ENCODE measurements at places on chromosomes 11 and 22.
A peak's percentile ranks its signal among the peaks of the same experiment; 100 is the strongest.

GRCh38 chr11:103491777-103492176, 382.6 kb downstream of the DYNC2H1 start:
- no peak for DNase-seq

DNA sequence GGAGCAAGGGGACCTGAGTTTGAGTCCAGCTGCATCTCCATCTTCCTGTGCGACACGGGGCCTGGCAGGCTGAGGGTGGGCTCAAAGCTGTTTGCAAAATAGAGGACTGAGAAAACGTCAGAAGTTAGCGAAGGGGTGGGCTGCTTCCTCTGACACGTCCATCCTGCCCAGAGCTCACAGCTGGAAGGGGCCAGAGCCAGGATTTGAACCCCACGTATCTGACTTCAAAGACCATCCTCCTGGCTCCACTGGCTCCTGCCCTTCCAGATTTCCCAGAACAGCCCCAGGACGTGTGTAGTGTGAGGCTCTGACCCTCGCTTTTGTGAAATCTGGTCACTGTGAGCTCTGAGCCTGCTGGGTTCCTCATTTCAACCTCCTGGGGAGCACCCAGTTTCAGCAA, 56.3 kb downstream of the CD82 start:
- DNase-seq: no peak

- peak; percentile 9 for DNase-seq
Measured at GRCh38 chr11:43278193-43278956, 33.4 kb upstream of the API5 start.

- DNase-seq: no peak
Measured at GRCh38 chr11:65096926-65097325, 912 bp downstream of the VPS51 start.

GRCh38 chr22:37095113-37095512, 14.4 kb downstream of the TMPRSS6 start:
- no peak for DNase-seq

DNA sequence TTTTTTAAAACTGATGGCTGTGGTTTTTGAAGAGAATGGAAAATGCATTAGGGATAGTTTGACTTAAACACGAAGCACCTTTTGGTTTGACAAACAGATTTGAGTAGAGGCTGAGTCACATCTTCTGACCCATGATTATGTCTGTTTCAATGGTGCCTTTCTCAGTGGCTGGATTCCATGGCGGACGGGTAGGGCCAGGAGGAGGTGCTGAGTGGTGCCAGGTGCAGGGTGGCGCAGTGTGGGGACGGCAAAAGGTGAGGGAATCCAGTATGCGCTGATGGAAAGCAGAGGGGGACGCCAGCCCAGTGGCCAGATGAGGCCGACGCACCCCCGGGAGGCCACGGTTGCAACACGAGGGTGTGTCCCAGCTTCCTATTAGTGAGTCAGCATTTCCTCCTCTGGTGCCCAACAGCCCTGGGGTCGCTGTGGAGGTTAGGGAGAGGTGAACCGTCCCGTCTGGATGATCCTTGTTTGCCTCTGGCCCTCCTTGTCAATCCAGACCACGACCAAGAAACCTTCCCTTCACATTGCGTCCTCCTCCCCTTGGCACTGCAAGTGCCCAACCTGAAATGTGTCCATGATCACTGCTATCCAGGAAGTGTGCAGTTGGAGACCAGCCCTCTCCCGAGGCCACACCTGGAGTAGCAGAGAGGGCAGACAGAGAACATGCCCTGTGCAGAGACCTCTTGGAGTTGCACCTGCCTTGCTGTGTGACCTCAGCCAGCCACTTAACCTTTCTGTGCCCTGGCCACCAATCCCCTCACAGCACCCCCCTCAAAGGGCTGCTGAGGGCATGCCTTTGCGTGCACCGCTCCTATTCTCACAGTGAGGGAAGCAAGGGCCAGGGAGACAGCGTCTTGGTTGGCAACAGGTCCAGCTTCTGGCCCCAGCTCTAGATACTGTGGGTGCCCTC, 32.5 kb upstream of the ATXN10 start:
- peak; percentile 46 for DNase-seq

DNA sequence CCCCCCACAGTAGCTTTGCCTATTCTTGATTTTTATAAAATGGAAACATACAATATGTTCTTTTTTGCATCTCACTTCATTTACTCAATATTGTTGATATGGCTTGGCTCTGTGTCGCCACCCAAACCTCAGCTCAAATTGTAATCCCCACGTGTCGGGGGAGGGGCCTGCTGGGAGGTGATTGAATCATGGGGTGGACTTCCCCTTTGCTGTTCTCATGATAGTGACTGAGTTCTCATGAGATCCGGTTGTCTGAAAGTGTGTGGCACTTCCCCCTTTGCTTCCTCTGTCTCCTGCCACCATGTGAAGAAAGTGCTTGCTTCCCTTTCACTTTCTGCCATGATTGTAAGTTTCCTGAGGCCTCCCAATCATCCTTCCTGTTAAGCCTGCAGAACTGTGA, 431.3 kb downstream of the MN1 start:
- DNase-seq: no peak

DNA sequence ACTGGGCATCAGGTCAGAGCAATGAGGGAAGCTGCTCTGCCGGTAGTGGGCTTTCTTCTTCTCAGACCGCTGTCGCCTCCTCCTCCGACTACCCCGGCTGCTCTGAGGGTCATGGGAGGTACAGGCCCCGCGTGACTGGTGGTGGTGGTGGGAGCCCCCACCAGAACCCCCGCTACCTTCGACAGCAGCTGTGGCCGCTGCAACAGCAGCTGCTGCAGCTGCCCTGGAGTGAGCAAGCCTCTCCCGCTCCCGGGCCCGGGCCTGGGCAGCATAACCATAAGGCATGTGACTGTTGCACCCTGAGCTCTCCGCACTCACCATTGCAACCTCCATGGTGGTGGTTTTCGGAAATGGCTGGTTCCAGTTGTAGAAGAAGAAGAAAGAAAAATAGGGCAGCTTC, 4.5 kb downstream of the KCNA4 start:
- DNase-seq: no peak

DNA sequence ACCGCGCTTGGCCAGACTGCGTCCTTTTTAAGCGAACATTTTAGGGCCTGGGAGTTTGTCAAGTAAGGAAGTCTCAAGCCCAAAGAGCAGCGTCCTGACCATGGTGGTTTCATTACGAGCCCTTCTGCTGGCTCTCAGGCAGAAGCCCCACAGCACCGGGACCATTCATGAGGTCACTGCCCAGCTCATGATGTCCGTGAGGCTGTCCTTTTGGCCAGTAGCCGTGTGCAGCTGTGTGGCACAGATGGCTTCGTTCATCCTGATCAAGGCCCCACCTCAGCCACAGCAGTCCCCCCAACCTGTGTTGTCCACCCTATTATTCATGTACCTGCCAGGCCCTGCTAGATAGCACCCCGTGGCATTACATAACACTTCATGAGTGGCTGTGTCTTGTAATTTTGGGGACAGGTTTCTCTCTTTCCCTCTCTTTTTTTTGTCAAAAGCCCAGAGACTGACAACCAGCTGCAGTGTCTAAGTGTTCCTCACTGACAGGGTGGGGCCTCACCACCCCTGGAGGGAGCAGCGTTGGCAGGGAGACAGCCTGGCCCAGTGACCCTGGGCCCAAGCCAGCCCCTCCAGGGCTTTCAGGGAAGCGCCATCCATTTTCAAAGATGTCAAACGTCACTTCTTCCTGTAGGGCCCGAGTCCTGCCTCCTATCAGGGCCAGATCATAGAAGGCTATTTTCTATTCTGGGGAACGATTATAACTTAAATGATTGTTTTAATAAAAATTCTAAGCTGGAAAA, 21.8 kb upstream of the CABP7 start:
- no peak for DNase-seq

- no peak for DNase-seq
Measured at GRCh38 chr11:91513734-91514133, 710.9 kb upstream of the FAT3 start.

DNA sequence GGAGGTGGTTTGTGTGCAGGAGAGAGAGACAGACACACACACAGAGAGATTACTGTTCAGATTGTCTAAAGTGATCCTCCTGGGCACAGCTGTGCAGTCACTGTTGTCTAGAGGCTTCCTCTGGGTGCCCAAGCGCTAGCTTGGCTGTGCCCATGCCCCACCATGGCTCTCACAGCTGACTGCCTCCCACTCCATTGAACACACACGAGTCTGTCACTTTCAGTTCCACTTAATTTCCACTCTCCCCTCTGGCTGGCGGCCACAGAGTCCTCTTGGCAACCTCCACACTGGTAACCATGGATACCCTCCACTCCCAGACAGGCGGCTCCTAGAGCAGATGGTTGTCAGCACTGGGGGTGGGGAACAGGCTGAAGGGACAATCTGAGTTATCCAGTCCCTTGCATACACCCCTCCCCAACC, 29.1 kb downstream of the MAP6 start:
- DNase-seq: no peak

DNA sequence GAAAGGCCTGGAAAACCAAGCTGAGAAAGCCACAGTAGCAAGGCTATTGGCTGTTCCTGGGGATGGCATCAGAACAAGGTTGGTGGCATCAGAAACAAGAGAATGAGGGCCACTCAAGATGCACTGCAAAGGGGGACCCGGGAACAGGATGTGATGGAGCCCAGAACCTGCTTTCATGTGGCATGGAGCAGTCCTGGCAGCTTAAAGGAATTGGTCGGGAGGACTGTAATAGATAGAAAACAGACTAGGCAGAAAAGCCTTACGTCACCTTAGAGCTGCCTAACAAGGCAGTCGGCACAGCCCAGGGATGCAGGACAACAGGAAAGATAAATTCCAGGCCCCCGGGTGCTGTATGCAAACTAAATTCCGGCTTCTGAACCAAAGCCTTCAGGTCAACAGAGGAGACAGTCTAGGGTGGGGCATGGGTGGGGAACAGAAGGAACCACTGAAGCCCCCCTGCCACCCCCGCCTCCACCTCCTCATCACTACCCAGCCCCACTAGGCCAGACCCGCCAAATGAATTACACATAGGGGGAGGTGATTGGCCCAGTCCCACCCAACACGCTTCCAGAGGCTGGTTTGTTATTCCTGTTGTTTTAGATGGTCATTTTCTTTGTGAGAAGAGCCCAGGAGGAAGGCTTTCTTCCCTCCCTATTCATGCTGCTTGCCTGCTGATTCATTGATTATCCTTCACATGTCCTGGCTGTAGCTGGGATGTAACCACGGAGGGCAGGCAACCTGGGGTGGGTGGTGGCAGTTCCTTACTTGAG, 25.7 kb upstream of the LRRC55 start:
- DNase-seq: no peak

- DNase-seq: no peak
Measured at GRCh38 chr11:57153448-57153847, 28.3 kb upstream of the LRRC55 start.

- DNase-seq: no peak
Measured at GRCh38 chr11:65505466-65506289, 6.8 kb downstream of the MALAT1 start.

GRCh38 chr22:22742641-22743040, 98.2 kb downstream of the GGTLC2 start:
- no peak for DNase-seq

GRCh38 chr11:35780951-35781860, 118.6 kb downstream of the TRIM44 start:
- DNase-seq: no peak

DNA sequence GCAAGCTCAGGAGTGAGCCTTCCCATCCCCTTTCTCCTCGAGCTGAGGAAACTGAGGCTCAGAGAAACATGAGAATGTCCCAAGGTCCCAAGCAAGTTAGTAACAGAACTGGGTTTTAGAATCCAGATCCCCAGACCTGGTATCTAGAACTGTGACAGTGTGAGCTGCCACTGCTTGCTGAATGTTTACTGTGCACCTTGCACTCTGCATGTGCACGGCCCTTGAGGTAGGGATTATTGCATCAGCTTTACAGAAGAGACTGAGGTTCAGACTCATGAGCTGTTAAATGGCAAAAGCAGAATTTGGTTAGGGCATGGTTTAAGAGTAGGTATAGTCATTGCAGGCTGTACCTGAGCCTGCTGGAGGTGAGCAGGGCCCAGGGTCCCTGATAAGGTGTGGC, 3.8 kb upstream of the MPPED1 start:
- no peak for DNase-seq

- no peak for DNase-seq
Measured at GRCh38 chr11:94793822-94794221, 25.7 kb downstream of the AMOTL1 start.

DNA sequence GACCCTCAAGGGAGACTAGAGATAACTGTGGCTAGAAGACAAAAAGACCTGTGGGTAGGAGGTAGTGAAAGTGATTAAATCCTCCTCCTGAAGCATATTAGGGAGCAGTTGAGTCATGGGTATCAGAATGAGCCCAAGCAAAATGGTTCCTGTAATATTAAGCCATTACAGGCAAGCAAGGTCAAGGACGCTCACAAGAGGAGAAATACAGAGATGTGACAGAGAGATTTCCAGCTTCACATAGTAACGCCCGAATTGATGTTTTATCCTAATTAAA, 77.7 kb downstream of the FAM76B start:
- DNase-seq: peak; percentile 56

DNA sequence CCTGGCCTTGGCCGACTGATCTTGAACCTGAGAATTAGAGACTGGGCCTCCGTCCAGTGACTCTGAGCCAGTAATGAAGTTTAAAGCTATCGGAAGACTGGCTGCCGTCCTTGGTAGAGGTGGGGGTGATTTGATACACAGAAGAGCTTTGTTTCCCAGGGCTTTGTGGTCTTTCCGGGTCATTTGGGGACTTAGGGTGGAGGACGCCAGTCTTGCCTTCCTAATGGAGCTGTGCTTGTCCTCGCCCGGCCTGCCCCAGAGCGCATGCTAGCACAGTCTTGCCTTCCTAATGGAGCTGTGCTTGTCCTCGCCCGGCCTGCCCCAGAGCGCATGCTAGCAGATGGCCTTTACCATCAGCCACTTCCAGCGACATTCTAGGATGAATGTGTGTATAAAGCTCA, 65.8 kb downstream of the ST3GAL4 start:
- DNase-seq: no peak

DNA sequence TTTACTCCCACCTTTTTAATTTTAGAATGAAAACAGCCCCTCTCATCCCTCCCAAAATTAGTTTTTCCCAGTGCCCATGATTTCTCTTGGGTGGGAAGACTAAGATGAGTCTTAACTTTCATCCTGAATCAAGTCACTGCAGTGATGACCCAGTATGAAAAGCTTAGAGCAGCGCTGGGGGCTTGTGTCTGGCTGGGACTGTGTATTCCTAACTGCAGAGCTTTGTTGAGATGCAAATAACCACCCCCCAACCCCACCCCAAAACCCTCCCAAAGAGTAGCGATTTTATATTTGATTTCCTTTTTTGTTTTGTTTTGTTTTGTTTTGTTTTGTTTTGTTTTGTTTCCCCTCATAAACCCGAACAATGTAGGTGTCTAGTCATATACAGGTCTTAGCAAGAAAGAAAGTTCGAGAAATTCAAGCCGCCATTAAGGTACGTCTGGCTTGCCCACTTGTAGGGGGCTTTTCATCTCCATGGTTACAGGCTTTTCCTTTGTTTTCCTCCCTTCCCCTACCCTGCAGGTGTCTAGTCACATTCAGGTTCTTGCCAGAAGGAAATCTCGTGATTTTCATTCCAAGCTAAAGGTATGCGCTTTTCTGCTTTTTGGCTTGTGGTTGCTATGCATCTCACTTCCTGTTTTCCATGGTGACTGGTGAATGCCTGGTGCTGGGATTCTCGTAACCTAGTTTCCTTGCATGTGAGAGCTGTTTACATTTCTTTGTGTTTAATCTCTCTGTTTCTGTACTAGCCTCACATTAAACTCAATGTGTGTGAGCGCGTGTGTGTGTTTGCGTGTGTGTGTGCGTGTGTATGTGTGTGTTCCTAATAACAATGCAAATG, 144.6 kb upstream of the RASSF10 start:
- DNase-seq: no peak

GRCh38 chr11:9716275-9717039, 52.6 kb downstream of the SWAP70 start:
- DNase-seq: peak; percentile 33

- no peak for DNase-seq
Measured at GRCh38 chr11:121348220-121348875, 55.8 kb downstream of the SC5D start.

- no peak for DNase-seq
Measured at GRCh38 chr11:44469412-44469811, 96.1 kb upstream of the CD82 start.
